Esophagus mucosa (tissue), 1 donor: ENCODE measurements at places on chromosomes 2 and 18. TPM values are rescaled to one million over a fixed set of nuclear protein-coding genes. Genes with fewer than 3 reads are reported as not detected.

Gene SLC9A4
- 0.08 TPM for total RNA-seq

Gene FBLN7
- 1.4 TPM for total RNA-seq

Gene DYSF
- total RNA-seq, result 3.4 TPM

Gene KDM3A
- 32.0 TPM for total RNA-seq

Gene TMEM37
- total RNA-seq, result 6.0 TPM

Gene INPP5D
- 6.2 TPM for total RNA-seq

Gene CCDC88A
- total RNA-seq, result 13.2 TPM

Gene IKZF2
- 66.4 TPM for total RNA-seq

Gene STK36
- 12.0 TPM for total RNA-seq

Gene DYNAP
- 26.2 TPM for total RNA-seq

Gene SERPINB10
- total RNA-seq, result 0.36 TPM

Gene CABYR
- total RNA-seq, result 1.4 TPM

Gene NPHP1
- total RNA-seq, result 0.84 TPM

Gene SIX3
- total RNA-seq, result not detected

Gene OTOS
- total RNA-seq, result not detected

Gene SPIRE1
- 15.6 TPM for total RNA-seq

Gene MYO3B
- 0.24 TPM for total RNA-seq

Gene SANBR
- 5.3 TPM for total RNA-seq

Gene FAM124B
- total RNA-seq, result 0.36 TPM

Gene IL37
- total RNA-seq, result not detected

Gene SERPINB7
- 1.4 TPM for total RNA-seq

Gene DSC1
- total RNA-seq, result 0.52 TPM

Gene PSMA8
- total RNA-seq, result not detected

Gene TMEFF2
- not detected for total RNA-seq

Gene TMEM247
- not detected for total RNA-seq

Gene DSC2
- 434 TPM for total RNA-seq

Gene L3MBTL4
- 4.8 TPM for total RNA-seq

Gene SCYGR3
- total RNA-seq, result not detected

Gene GALNT3
- total RNA-seq, result 40.0 TPM

Gene CAPN10
- 10.5 TPM for total RNA-seq

Gene NCKAP1
- total RNA-seq, result 121 TPM

Gene FAM110C
- total RNA-seq, result 44.3 TPM

Gene TTN
- 1.5 TPM for total RNA-seq

Gene TUBA4B
- not detected for total RNA-seq

Gene DSG3
- total RNA-seq, result 775 TPM

Gene HTRA2
- total RNA-seq, result 17.9 TPM

Gene SLC39A6
- total RNA-seq, result 24.0 TPM

Gene MYL12B
- total RNA-seq, result 403 TPM

Gene ALPP
- not detected for total RNA-seq

Gene STK11IP
- 17.3 TPM for total RNA-seq

Gene HTR2B
- total RNA-seq, result not detected

Gene HRH4
- 0.28 TPM for total RNA-seq

Gene TPO
- total RNA-seq, result 1.2 TPM

Gene SLC66A3
- 10.9 TPM for total RNA-seq

Gene GLS
- 25.9 TPM for total RNA-seq

Gene CFC1
- not detected for total RNA-seq

Gene BOLL
- not detected for total RNA-seq

Gene NT5DC4
- total RNA-seq, result not detected

Gene ASIC4
- total RNA-seq, result not detected

Gene FLACC1
- total RNA-seq, result 0.56 TPM

Gene INHA
- 0.28 TPM for total RNA-seq

Gene DNER
- total RNA-seq, result 0.60 TPM

Gene OSBPL6
- total RNA-seq, result 6.5 TPM

Gene FBXO15
- 0.76 TPM for total RNA-seq

Gene C18orf32
- 25.5 TPM for total RNA-seq

Gene ZFP36L2
- total RNA-seq, result 71.0 TPM

Gene CXCR1
- 0.72 TPM for total RNA-seq

Gene UGT1A4
- 0.80 TPM for total RNA-seq

Gene SCTR
- not detected for total RNA-seq

Gene IL1F10
- not detected for total RNA-seq
